ENCODE measurements at places on chromosomes 13 and 19.

- DNase-seq: peak; percentile 58
Measured at GRCh38 chr13:24865163-24865953, 101.4 kb downstream of the RNF17 start.

GRCh38 chr19:55322204-55322885 lies 2.8 kb downstream of the TMEM150B start:
- no peak for DNase-seq

DNA sequence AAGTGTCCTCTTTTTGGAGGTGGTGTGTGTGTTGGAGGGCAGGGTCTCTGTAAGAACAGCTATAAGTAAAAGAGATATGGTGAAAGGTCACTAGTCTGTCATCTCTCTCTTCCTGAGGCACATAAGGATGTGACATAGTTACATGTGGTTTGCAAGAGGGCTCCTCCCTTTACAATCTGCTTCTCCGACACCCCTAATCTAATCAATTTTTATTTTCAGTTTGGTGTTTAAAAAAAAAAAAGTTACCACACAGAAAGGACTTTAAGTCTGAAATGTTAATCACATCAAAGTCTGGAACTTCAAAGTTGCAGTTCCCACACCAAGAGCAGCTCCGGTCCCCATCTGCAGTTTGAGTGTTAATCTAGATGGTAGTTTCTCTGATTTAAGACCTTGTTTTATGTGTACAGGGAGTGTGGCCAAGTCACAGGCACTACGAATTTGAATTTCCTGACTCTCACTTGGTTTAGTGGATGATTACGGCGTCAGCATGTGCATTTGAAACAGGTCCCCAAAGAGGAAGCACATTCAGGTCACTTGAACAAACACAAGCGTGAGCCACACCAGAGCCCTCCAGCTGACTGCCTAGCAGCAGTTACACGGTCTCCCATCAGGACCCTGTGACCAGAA lies 53.1 kb downstream of the FOXO1 start:
- no peak for DNase-seq

DNA sequence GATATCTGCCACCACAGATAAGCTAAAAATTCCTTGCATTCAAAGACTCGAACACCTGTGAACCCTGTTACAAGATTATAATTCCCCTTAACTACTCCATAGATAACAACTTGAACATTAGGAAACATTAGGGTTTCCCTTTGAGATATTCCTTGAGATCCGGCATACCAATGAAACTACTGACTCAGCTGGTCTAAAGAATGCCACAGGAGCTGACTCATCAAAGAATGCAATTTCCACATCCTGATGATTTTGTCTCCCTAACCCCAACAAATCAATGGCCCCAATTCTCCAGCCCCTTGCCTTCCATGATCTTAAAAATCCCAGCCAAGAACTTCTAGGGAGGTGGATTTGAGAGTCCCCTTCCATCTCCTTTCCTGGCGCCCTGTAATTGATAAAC lies 35.6 kb upstream of the ZNF599 start:
- DNase-seq: no peak

- DNase-seq: no peak
Measured at GRCh38 chr13:106561551-106562170, 6.3 kb downstream of the ARGLU1 start.

- DNase-seq: no peak
Measured at GRCh38 chr13:99227331-99227900, 26.8 kb downstream of the UBAC2 start.

DNA sequence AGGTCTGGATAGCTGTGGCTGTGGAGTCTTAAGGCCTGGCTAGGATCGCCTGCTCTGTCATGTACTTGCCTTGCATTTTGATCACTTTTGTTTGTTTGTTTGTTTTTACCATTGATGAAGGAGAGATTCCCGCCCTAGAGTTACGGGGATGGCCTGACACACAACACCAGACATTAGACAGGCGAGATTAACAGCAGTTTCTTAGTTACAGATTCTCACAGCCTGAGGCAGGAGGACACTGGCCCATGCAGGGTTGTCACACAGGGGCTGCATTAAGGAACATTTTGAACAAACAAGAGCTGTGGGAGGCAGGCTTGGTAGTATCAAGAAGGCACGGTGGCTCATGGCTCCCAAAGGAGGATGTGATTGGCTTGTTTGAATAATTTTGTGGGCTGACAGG lies 291.8 kb downstream of the HS6ST3 start:
- DNase-seq: no peak

- DNase-seq: peak; percentile 44
Measured at GRCh38 chr13:42720113-42720857, 61.1 kb upstream of the FAM216B start.

DNA sequence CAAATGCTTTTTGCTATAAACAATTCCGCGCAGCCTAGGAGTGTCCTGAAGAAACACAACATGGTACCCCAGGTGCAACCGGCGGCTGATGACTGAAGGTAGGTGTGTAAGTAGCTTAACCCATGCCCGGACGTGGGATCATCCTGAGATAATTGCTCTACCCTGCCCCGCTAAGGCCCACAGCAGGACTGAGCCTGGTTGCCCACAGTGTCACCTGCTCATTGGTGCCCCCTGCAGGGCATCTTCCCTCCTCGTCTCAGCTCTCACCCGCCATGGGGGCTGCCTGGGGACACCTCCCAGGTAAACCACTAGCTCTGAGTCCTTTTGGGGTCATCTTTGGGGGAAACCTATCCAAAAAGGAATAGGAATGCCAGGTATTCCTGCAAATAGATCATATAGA lies 22.3 kb downstream of the TMEM161A start:
- no peak for DNase-seq

GRCh38 chr13:81781471-81781870 lies 1440.5 kb upstream of the SPRY2 start:
- no peak for DNase-seq

Data from SK-N-MC (cell line).